A549 treated with RU486 at 1 μM for 4 hours (cell line): ENCODE measurements at places on chromosomes 12 and 14. TPM values are rescaled to one million over a fixed set of nuclear protein-coding genes. Genes with fewer than 3 reads are reported as not detected.

The TMEM117 gene
- 1.2 to 2.7 TPM (median 2.3 TPM) in 5 replicates for total RNA-seq

The NT5DC3 gene
- total RNA-seq = 6.6 to 9.3 TPM (median 7.8 TPM) in 5 replicates

The PSMA3 gene
- 186 to 271 TPM (median 190 TPM) in 5 replicates for total RNA-seq

The APOF gene
- total RNA-seq = not detected in 5 replicates

The MDM1 gene
- 5.0 to 8.4 TPM (median 6.5 TPM) in 5 replicates for total RNA-seq
